H1 (cell line): ENCODE measurements at places on chromosomes 12 and 14. TPM values are rescaled to one million over a fixed set of nuclear protein-coding genes. Genes with fewer than 3 reads are reported as not detected.

TAS2R30 gene
- 0.75 and 1.0 TPM in 2 replicates for total RNA-seq

PAX9 gene
- not detected in 2 replicates for total RNA-seq

PTPRB gene
- total RNA-seq: 0.58 and 1.1 TPM in 2 replicates

BEGAIN gene
- total RNA-seq: 2.1 and 3.0 TPM in 2 replicates

OR6C2 gene
- not detected in 2 replicates for total RNA-seq

KRT75 gene
- not detected in 2 replicates for total RNA-seq

KRT79 gene
- not detected in 2 replicates for total RNA-seq

TRIM9 gene
- 3.8 and 5.4 TPM in 2 replicates for total RNA-seq

DNAJC22 gene
- 0.13 and 0.39 TPM in 2 replicates for total RNA-seq

LRP1-AS gene
- not detected in 2 replicates for total RNA-seq

SLC15A4 gene
- total RNA-seq: 22.6 and 22.7 TPM in 2 replicates

HOXC13 gene
- 0.13 TPM in 1 of 2 replicates, not detected in the other for total RNA-seq

SIX6 gene
- total RNA-seq: not detected in 2 replicates

RNASE2 gene
- total RNA-seq: not detected in 2 replicates

RNASE1 gene
- total RNA-seq: 2.2 and 3.0 TPM in 2 replicates

C1R gene
- 6.9 and 7.7 TPM in 2 replicates for total RNA-seq

GPR84 gene
- total RNA-seq: not detected in 2 replicates

PTPRQ gene
- total RNA-seq: not detected in 2 replicates

KRT8 gene
- 283 and 290 TPM in 2 replicates for total RNA-seq

WIF1 gene
- 7.8 and 9.1 TPM in 2 replicates for total RNA-seq

RPGRIP1 gene
- 0.63 and 0.65 TPM in 2 replicates for total RNA-seq
